ENCODE measurements at places on chromosomes 1 and 21.

DNA sequence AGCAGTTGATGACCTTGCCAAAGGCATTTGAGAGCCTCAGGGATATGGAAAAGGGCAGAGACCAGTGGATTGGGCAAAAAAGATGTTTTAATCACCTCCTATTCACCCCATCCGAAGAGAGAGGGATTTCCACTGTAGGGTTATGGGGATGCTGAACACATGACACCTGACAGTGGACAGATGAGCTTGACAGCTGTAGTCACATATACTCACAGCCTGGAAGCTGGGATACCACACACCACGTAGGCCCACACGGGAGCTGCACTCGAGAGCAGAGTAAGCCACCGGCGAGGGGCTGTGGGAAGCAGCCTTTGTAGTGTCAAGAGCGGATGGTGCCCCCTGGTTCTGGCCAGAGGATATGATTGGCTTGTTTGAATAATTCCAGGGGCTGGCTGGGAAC, 20.0 kb downstream of the ZBTB40 start:
- DNase-seq = no peak

DNA sequence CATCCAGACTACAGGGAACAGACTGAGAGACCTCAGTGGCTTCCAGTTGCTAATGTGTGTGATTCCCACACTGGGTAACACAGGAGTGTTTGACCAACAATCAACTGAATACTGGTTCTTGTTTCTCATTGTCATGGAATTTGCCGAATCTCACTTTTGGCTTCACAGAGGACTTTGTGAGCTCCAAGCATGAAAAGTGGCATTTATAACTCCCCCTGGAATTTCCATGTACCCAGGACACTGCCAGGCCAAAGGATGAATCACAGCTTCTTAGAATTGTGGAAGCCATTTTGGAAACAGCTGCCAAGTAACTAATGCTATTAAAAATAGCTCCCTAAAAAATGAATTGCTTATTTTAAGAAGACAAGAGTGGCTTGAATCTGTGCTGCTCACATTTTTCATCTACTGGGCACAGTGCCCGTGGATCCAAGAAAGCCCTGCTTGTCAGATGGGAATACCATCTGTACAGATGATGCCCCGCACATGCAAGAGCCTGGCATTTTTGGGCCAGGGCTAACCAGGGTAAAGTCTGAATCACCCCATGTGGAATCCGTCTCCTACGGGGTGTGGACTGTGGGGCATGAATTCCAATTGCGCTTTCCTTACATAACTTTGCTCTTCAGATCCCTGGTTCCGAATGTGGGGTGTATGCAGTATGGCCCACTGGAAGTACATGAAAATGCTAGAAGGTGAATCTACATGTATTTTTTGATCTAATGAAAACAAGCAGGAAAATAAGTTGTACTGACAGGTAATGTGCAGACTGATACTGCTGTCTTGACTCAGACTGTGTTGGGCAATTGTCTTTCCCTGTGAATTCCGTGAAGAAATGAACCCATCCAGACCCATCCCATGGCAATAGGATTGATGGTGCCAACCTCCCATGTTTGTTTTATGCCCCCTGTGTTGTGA, 487.3 kb downstream of the SIPA1L2 start:
- peak; percentile 27 for DNase-seq

DNA sequence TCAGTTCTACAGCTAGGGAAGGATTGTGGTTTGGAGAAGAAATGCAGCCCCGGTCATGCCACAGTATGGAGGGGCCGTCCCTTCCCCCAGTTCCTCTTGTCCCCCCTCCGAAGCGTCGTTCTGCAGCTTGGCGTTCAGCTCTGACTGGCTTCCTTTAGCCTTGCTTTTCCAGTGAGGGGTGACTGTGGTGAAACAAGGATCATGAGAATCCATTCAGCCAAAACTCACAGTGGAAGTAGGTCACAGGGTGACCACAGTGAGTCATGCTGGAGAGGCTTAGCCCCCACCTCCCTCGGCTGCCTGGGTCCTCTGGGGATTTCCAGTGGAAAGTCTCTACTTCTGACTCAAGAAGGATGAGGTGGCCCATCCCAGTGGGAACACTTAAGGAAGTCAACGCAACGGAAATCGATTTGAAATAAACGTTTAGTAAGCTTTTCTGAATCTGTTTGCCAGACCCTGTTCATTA, 37.3 kb upstream of the COL6A2 start:
- DNase-seq = peak; percentile 94

- DNase-seq = peak; percentile 87
Measured at GRCh38 chr21:45386728-45387371, 18.1 kb upstream of the COL18A1 start.

DNA sequence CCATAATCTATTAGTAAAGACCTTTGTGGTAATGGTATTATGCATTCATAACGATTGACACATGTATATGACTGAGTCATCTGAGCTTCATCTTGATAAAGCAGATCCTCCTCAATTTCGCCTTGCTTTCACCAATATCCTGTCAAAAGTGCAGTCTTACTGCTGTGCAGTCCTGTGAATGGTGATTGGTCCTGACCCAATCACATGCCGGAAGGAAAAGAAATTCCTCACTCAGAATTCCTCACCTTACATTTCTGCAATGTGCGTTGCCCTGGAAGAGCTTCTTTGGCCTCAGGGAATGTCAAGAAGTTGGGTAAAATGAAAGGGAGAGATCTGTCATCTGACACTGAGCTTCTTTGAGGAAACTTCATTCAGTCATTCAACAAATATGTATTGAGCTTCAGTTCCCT, 121.0 kb upstream of the TSPAN2 start:
- DNase-seq = no peak
